Iris pigment epithelial cell (primary cell): ENCODE measurements at places on chromosomes 7 and 10.

- DNase-seq, result no peak
These were observed 563.4 kb upstream of the MKI67 start for GRCh38 chr10:128689667-128690066.

DNA sequence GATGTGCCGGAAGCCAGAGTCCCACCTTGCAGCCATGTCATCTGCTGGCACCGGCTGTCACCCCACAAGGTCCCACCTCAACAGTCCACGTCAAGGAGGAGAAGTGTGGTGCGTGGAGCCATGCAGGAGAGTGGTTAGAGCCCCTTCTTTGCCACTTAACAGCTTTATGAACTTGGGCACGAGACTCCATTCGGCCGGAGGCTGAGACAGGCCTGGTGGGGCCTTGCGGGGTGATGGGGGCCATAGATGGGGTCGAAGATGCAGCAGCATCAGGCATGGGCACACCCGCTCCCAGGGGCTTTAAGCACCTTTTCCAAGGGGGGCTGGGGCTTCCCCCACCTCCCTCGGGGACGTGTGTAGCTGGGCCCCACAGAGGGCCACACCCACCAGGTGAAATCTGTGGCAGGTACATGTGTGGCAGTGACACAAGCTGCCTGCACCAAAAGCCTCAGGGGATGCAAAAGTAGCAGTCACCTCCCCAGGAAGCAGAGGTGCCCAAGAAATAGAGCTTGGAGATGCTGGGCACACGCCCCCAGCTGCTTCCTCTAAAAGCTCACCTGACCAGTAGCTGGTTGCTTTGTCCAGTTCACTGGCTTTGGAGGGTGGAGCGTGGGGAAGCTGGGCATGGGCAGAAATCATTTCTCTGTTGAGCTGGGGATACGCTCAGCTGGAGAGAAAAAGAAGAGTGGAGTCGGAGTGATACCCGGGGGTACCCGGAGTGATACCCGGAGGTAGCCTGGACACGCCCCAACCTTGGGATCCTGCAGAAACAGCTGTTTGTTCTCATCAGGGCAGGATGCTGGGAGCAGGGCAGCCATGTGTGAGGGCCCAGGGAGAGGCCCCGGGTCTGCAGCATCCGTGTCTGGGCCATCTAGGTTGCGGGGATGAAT is 199.8 kb downstream of the EBF3 start:
- no peak for DNase-seq

DNA sequence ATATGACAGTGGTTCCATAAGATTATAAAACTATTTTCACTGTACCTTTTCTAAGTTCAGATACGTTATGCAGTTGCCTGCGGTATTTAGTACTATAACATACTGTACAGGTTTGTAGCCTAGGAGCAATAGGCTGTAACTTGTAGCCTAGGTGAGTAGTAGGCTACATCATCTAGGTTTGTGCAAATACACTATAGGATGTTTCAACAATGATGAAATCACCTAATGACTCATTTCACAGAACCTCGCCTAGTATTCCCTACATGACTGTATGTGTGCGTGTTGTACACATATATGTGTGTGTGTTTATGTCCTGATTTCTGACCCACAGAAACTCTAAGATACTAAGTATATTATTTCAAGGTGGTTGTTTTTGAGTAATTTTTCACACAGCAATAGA is 139.0 kb downstream of the HERPUD2 start:
- DNase-seq, result peak; percentile 58

DNA sequence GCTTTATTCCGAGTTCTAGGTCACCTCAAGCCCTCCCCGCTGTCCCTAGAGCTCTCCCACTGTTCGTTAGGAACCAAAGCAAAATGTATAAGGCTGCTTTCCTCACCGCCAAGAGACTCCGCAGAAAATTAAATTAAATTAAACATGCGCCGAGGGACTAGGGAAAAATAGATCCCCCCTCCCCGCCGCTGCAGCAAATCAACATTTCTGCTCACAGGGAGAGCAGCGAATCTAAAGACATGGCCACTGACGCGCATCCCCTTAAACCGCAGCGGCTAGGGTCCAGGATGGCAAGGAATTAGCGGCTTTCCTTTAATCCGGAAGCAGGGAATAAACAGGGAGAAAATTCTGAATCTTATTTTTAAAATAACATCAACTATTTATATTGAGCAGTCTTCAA is 7.6 kb downstream of the SP8 start:
- no peak for DNase-seq

- DNase-seq, result no peak
These were observed 36.6 kb downstream of the MICALL2 start for GRCh38 chr7:1422512-1423263.

GRCh38 chr7:11609096-11609670 is 222.8 kb downstream of the THSD7A start:
- DNase-seq, result no peak

- no peak for DNase-seq
These were observed 28.0 kb downstream of the OR9A2 start for GRCh38 chr7:142998966-142999365.

DNA sequence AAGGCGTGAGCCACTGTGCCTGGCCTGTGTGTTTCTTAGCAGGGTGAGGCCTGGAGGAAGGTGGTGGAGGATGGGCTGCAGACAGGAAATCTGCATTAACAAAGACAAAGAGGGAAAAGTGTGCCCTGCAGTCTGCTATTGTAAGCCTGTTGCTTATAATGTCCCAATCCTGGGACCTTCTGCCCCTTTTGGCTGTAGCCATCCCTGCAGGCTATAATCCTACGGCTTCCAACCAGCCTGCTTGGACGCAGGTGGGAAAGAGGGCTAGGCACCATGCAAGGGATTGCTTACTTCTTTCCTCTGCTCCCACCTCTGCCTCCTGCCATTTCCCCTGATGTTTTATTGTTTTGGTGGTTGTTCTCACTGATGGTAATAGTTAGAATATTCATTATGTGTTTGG is 434.3 kb downstream of the PLXNA4 start:
- no peak for DNase-seq

GRCh38 chr7:54259185-54259584 is 283.0 kb upstream of the VSTM2A start:
- DNase-seq, result no peak

DNA sequence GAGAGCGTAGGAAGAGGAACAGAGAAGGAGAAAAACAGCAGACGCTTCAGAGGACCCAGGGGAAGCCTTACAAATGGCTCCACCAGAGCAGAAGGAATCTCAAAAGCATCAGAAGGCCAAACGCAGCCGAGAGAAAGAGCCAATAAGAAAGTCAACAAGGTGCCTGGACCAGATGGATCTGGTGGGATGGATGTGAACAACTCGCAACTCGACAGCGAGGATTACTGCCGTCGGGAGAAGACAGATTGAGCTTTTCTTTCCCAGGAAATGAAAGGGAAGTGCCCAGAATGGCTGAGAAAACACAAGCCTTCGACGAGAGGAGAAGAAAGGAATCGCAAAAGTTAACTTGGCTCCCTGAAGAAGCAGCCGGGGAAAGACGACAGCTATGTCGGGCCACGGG is 132.8 kb upstream of the MGMT start:
- DNase-seq, result no peak

GRCh38 chr7:141484907-141485306 is 66.3 kb upstream of the AGK start:
- no peak for DNase-seq

DNA sequence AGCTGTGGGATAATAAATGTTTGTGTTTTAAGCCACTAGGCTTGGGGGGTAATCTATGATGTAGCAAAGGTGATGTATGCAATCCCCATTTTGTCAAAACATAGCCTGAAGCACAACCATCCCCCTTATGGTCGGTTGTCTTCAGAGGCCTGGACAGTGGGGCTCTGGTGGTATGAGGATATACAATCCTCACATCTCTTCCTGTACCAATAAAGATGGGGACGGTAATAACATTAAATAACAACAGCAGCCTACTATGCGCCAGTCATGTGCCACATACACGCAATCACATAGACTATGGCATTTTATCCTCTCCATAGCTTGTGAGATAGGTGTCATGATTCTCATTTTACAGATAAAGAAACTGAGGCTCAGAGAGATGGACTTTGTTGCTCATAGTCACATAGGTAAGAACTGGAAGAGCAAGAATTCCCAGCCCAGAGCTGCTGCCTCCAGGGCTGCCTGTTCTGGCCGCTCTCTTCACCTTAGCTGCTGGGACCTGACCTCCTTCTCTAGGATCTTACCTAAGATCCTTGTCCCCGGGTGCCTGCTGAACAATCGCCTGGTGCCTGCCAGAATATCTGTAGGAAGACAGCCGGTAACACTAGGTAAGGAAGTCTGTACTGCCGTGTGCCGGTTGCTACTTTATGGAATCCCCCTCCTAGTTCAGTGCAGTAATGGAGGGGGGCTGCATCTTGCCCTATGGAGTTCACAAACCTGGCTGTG is 108.6 kb downstream of the ARHGAP22 start:
- DNase-seq, result no peak

GRCh38 chr10:6399231-6399741 is 180.8 kb downstream of the PRKCQ start:
- DNase-seq, result peak; percentile 57

DNA sequence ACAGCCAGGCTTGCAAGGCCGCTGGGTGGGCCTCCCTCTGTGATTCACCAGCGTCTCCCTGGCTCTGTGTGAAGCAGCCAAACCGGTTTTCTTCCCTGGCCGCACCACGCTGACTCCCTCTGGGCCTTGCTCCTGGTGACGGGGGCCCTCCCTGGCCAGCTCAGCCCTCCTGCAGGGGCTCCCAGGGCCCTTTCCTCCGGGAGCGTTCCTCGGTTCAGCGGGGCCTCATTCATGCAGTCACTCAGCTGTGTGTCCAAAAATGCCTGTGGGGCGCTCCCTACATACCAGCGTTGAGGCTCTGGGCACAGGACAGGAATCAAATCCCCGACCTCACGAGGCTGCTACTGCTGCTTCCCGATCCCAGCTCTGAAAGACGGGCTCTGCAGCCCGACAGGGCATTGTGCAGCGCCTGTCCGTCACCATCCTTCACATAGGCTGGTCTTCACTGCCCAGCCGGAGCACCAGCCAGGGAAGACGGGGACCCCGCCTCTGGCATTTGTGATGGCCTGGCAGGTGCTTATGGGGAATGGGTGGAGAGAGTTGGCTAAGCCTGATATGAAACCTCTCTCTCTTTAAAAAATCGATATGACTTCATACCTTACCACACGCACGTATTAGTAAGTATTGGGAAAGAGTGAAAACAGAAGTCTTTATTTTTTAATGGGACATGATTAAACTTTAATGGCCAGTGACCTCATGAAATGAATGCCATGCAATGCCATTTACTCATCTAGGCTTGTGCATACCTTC is 110.0 kb upstream of the SHH start:
- no peak for DNase-seq

GRCh38 chr7:16847381-16847860 is 34.4 kb downstream of the AGR3 start:
- DNase-seq, result peak; percentile 47

DNA sequence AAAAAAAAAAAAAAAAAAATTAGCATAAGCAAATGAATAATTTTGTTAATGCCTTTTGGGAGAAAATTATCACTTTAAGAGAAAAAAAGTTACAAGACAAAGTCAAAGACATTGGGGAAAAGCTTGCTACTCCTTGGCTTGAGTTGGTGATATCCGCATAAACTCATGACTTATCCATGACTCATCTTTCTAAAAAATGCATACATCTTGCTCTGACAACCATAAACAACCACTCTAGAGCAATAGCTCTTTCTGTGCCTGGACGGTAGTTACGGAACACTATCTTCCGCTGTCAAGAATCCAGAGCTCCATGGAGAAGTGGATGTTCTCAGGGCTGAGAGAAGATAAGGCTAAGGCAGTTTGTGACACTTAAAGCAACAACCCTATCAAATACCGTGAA is 281.1 kb upstream of the PFKP start:
- no peak for DNase-seq

GRCh38 chr7:88666626-88667025 is 92.9 kb upstream of the ZNF804B start:
- DNase-seq, result no peak

DNA sequence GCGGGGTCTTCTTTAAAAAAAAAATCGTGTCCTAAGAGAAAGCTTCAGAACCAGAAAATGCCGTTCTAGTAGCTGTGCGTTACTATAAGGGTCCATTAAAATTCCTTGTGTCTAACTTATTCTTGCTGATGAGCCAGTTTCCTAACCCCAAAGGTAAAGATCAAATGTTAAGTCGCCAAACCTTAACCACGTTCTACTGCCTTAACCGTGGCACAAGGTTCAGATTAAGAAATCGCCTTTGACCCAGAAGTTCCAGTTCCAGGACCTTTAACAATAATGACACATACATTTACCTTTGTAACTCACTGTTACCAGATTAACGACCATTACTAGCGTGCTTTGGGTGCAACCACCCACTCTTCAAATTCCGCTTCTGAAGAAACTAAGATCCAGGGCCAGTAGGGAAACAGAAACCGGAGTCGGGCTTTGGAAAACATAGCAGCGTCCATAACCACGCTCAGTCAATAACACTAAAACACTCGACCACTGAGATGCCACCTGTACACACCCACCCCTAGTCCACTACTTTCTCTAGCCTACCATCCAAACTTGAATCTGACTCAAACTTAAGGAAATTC is 620 bp downstream of the BET1 start:
- peak; percentile 33 for DNase-seq

GRCh38 chr10:29923416-29923965 is 135.9 kb downstream of the JCAD start:
- no peak for DNase-seq

DNA sequence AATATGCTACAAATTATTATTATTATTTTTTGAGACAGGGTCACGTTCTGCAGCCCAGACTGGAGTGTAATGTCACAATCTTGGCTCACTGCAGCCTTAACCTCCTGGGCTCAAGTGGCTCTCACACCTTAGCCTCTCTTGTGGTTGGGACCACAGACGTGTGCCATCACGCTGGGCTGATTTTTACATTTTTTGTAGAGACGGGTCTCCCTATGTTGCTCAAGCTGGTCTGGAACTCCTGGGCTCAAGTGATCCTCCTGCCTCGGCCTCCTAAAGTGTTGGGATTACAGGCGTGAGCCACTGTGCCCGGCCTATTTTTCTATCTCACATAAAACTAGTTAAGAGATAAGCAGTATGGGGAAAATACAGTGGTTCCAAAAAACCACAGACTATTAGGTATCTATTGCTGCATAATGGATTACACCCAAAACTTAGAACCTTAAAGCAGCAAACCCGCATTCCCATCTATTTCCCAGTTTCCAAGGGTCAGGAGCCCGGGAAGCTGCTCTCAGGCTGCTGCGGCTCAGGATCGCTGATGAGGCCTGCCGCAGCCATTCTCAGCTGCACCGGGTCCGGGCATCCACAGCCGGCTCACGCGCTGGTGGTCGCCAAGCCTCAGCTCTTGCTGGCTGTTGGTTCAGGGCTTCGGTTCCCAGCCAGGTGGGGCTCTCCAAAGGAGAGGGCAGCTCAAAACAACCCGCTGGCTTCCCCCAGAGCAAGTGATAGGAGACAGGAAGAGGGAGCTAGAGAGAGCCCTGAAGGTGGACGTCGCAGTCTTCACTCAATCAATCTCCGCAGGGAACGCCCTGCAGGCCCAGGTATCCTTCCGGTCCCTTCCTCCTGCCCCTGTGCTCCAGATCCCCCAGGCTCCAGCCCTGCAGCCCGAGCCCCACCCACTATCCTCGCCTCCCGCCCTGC is 128.2 kb downstream of the UBE2H start:
- DNase-seq, result peak; percentile 39
